ENCODE measurements at places on chromosomes 2 and 18. TPM values are rescaled to one million over a fixed set of nuclear protein-coding genes. Genes with fewer than 3 reads are reported as not detected.

CXCR2 gene
- not detected for total RNA-seq

- H3K36me3 ChIP-seq, result no peaks in the 10 kb centered on the region
- H3K4me3 ChIP-seq, result no peak overlapping the region
- peaks cover 20% of the 10 kb centered on the region for H3K27me3 ChIP-seq
- no peak for DNase-seq
- no peak overlapping the region for H3K27ac ChIP-seq
- H3K4me1 ChIP-seq, result peaks cover 4% of the 10 kb centered on the region
Observed at GRCh38 chr2:68645523-68645922, 2.1 kb downstream of the PROKR1 start.

DNA sequence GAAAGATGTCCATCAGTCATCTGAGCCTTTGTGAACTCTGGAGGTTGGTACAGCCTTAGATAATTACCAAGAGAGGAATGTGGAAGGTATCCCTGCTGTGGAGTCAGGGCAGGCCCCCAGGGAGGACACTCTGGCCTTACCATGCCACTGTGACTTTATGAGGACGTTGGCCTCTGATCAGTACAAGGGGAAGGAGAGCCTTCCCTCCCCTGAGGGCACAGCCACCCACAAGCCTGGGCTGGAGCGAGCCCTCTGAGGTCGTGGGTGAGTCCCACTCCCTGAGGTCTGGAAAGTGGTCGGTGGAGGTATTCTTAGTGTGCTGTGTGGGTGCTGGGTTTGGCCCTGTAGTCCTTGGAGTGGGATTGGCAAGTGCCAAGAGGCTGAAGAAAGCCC is 91.6 kb downstream of the STPG4 start:
- H3K36me3 ChIP-seq, result peaks cover 20% of the 10 kb centered on the region
- no peak overlapping the region for H3K4me3 ChIP-seq
- H3K27ac ChIP-seq, result no peak overlapping the region
- H3K27me3 ChIP-seq, result no peaks in the 10 kb centered on the region

FBXO36 gene
- total RNA-seq, result 0.55 TPM

- no peak overlapping the region for H3K27ac ChIP-seq
- no peaks in the 10 kb centered on the region for H3K4me1 ChIP-seq
- no peaks in the 10 kb centered on the region for H3K36me3 ChIP-seq
- H3K4me3 ChIP-seq, result no peak overlapping the region
- DNase-seq, result no peak
Observed at GRCh38 chr2:8369522-8369921, 312.3 kb upstream of the ID2 start.
